SK-MEL-5 (cell line): ENCODE measurements at places on chromosomes 1 and 21.

GRCh38 chr1:244868484-244869363 lies 4.4 kb upstream of the HNRNPU start:
- DNase-seq = no peak

DNA sequence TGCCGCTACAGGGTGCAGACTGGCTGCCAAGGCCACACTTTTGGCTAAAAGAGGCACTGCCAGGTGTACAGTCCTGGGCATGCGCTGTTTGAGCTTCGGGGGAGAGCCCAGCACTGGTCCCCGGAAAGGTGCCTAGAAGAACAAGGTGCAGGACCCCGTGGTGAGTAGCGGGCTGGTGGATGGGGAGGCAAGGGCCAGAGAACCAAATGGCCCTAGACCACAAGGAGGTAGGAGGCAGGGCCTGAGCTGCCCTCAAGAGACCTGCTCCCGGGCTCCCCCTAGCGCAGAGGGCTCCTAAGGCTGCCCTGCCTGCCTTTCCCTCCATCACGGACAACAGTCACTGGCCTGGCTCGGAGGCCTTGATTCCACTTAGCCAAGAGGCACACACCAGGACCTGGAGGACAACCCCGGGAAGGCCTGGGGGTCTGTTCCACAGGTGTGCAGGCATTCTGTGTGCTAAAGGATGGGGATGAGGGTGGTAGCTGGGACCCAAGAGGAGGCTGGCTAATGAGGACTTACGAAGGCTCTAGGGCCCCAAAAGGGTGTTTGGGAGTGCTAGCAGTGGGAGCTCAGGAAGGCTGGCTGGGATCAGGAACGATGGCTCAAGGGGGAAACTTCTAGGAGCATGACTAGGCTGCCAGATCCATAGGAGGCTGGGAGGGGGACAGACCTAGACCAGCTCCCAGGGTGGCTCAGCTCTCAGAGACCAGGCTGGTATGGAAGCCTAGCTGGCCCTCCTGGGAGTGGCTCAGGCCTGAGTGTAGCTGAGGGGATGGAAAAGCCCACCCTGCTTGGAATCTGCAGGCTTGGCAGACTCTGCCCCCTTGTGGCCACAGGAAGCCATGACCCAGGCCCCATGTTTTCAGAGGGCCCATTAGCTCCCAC lies 742 bp downstream of the ARTN start:
- DNase-seq = peak; percentile 67

GRCh38 chr1:226903819-226904716 lies 33.7 kb downstream of the PSEN2 start:
- DNase-seq = no peak

DNA sequence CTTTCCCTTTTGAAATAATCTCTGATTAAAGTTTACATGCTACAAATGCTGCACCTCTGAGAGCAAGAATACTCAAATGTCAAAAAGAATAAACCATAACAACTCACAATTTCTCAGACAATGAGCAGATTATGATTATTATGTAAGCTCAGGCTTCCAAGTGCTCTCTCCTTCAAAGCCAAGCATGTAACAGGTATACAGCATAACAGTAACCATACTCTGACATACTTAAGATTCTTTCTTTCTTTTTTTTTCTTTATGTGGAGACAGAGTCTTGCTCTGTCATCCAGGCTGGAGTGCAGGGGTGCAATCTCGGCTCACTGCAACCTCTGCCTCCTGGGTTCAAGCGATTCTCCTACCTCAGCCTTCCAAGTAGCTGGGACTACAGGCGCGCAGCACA lies 155.4 kb downstream of the EIF4G3 start:
- no peak for DNase-seq

GRCh38 chr1:38077523-38078147 lies 31.0 kb upstream of the POU3F1 start:
- DNase-seq = no peak

DNA sequence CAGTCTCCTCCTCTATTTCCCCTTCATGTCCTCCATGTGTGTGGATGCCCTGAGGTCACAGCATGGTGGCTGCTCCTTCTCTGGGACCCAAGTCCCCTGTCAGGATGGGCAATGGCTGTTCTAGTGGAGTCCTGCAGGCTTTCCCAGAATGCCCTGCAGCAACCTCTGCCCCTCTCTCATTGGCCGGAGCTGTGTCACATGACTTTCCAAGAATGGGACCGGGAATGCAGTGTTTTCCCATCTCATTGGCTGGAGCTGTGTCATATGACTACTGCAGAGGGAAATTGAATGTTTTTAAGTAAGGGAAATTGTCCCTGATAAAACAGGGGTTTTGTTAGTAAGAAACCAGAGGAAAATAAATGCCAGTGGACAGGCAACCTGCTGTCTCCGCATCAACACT lies 365.9 kb downstream of the PTPRU start:
- no peak for DNase-seq

GRCh38 chr1:42921769-42922168 lies 36.9 kb downstream of the SLC2A1 start:
- no peak for DNase-seq

DNA sequence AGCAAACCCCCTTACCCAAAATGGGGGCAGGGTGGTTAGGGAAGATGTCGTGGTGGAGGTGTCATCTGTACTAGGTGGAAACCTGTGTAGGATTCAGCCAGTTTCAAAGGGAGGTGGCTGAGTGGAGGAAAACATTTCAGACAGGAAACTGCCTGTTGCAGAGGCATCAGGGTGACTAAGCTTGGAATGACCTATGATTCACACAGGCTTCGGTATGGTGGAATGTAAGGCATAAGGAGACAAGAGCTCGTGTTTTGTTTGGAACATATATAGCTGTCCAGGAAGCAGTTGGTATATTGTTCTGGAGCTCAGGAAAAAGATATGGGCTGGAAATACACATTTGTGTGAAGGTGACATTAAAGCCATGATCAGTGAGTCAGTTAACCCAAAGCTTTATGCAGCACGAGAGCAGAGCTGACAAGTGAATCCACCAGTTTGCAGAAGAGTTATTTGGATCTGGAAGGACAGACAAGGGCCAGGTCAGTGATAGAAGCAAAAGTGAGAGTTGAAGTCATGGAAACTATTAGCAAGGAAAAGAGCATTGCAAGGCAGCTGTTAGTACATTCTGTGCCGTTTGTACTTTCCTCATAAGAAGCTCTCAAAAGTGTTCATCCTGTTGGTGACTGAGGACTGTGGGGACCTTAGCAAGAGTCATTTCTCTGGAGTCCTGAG lies 12.2 kb downstream of the UTP25 start:
- peak; percentile 88 for DNase-seq

DNA sequence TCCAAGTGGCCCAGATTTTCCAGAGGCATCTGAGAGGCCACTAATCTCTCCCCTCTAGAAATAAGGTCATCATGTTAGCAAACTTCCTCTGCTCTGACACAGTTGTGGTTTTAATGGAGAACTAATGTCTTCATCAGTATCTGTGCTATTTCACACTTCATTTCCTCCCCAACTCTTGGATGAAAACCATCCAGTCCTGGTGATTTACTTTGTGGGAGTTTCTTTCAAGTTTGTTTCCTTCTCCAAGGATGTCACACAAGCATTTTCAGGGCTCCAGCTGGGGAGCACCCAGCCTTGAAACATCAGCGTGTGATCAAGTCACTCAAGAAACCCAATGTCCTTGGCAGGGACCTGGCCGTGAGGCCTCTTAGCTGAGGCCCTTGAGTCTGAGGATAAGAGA lies 38.8 kb downstream of the TBX15 start:
- DNase-seq = no peak

DNA sequence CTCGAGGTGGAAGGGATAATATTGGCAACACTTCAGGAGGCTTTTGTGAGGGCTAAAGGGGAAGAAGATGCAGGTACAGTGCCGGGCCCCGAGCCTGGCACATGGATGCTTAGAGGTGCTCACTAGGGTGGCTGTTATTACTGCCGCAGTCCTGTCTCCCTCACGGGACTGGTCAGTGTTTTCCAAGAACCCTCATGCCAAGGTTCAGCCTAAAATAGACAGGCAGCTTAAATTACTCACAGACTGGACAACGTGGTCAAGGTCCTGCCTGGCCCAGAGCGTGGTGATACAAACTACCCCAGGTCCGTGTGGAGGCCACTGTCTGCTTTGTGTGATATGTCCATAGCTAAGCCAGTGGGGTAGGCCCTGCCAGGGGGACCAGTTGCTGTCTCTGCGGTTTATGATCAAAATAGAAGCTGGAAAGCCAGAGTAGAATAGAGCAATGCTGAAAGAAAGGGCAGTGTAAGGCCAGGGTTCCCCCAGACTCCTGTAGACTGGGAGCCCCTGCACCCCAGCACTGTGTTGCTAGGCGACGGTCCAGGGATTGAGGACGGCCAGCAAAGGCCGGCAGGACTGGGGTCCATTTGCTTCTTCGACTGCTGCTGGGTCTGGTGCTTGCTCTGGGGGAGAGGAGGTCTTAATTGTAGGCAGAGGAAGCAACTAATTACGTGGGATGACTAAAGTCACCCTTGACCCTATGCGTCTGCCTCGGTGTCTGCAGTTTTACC lies 36.1 kb downstream of the ELAPOR1 start:
- no peak for DNase-seq

GRCh38 chr1:204714861-204715511 lies 29.4 kb upstream of the LRRN2 start:
- DNase-seq = peak; percentile 24

DNA sequence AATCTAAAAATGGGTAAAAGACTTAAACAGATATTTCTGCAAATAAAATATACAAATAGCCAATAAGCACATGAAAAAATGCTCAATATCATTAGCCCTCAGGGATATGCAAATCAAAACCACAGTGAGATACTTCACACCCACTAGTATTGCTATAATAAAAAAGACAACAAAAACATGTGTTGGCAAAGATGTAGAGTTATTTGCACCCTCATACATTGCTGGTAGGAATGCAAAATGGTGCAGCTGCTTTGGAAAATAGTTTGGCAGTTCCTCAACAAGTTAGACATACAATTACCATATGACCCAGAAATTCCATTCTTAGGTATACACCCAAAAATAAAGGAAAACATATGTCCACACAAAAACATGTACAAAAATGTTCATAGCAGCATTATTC lies 30.2 kb downstream of the ZZZ3 start:
- no peak for DNase-seq

DNA sequence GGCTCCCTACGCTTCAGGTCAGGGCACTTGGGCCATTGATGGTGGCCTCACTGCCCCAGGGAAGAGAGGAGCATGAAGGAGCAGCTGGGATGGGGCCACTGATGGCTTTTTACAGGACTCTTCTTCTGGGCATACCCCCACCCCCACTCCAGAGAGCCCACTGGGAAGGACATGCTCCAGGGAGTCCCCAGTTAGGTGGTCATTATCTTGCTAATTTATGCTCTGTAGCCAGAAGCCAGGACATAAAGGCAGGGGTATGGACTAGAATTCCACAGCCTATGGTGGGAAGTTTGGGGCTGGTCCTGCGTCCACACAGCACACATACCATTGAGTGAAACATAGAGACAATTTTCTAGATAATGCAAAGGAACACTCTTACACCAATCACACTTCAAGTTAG lies 8.8 kb upstream of the GRIK3 start:
- no peak for DNase-seq

DNA sequence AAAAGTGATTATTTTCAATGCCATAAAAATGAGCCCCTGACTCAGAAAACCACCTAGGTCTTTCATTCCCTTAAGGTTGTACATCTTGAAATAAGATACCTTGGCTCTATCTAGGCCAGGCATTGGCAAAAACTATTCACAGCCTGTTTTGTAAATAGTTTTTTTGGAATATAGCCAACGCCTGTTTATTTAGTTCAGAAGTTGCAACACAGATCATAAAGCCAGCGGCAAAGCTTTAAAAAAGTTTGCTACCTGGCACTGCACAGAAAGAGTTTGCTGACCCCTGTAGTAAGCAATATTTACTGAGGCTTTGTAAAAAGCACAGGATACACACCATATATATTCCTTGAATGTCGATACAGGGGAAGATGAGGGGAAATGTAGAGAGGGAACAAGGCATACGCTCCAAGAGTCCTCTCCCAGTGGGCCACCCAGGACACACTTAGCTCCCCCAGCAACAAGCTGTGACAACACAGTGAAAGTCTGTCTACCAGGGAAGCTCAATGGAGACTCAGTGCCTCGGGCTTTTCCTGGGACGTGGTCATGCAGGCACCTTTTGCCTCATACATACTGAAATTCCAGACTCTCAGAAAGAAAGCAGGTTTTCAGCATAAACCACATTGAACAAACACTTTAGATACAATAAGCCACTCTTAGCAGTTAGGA lies 20.5 kb downstream of the TARBP1 start:
- peak; percentile 95 for DNase-seq

DNA sequence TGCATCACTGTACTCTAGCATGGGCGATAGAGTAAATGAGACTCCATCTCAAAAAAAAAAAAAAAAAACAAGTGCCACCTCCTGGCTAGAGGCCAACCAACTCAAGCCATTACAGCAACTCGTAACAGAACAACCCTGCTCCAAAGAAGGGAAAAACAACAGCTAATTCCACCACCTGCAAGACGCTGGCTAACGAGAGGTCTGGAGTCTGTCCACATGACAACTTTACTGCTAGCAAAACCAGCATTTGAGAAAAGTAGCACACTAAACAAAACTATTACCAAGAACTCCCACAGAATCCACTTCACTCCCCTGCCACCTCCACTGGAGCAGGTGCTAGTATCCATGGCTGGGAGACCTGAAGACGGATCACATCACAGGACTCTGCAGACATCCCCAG lies 24.1 kb upstream of the EGLN1 start:
- DNase-seq = no peak

DNA sequence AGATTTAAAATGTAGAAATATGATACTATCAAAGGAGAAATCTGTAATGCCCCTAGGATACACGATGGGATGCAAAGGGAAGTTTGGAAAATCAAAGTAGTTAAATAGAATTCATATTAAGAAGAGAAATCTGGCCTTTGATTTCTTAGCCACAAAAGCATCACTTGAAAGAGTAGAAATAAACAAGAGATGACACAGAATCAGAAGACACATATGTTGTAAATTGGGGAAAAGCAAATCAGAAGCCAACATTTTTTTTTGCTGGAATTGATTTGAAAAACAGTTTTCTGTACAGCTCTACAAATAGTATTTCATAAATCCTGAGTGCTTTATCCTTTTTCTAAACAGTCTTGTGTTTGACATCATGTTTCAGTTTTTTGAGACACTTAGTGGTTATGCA lies 12.4 kb upstream of the TNFSF18 start:
- no peak for DNase-seq

DNA sequence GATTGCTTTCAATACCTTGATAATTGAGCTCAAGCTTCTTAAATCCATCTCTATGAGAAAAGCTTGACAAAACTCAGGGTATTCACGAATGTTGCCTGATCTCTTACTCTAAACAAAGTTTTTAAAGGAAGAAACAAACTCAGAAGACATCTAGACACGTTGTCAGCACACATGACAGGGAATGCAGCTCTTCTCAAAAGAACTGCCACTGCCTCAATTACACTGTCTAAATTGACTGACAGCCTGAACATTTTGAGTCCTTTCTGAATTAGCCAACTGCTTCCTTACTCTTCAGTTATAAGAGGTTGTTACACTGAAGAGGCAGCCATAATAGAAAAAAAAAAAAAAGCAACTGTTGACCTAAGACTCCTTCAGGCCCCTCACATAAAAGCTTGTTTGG lies 1646.7 kb upstream of the B3GALT2 start:
- DNase-seq = no peak
